ENCODE measurements at places on chromosomes 2 and 18. TPM values are rescaled to one million over a fixed set of nuclear protein-coding genes. Genes with fewer than 3 reads are reported as not detected.

NYAP2 gene
- total RNA-seq, result not detected

LYPD1 gene
- total RNA-seq, result 2.5 TPM

- peaks cover 38% of the 10 kb centered on the region for H3K4me1 ChIP-seq
- H3K27me3 ChIP-seq, result peaks cover 1% of the 10 kb centered on the region
- H3K4me3 ChIP-seq, result no peak overlapping the region
- no peak for DNase-seq
Observed at GRCh38 chr2:85906748-85907147, 18.0 kb upstream of the ST3GAL5 start.

DNA sequence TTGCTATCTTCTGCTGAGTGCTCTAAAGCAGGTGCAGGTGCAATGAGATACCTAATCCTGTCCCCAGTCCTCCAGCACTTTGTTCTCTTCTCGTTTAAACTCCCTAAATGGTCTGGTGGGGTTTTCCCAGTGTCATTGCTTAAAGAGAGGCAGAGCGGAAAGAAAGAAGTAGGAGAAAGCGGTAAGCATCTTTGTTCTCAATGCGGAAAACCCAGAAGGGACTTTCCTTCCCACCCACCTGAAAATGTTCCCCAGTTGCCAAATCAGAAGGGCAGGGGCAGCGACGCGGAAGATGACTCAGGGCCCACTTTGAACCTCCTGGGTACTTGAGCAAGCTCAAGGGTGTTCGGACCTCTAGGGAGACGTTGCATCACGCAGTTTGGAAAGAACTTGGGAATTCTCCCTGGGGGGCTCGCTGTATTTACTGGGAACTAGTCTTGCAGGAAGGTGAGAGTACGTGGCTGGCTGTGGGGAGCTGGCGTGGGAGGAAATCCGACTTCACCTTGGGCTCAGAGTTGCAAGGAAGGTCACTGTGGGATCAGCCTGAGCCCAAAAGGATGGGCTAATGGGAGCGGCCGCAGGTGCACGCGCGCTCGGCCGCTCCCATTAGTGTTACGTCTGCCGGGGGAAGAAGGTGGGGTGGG lies 589 bp upstream of the SGPP2 start:
- H3K4me3 ChIP-seq, result no peak overlapping the region
- DNase-seq, result no peak
- no peaks in the 10 kb centered on the region for H3K4me1 ChIP-seq
- H3K27ac ChIP-seq, result no peak overlapping the region
- no peaks in the 10 kb centered on the region for H3K36me3 ChIP-seq

GRCh38 chr18:56389190-56389589 lies 249.2 kb downstream of the TXNL1 start:
- no peaks in the 10 kb centered on the region for H3K4me1 ChIP-seq
- no peaks in the 10 kb centered on the region for H3K27me3 ChIP-seq
- H3K4me3 ChIP-seq, result no peak overlapping the region
- H3K27ac ChIP-seq, result no peak overlapping the region

DNA sequence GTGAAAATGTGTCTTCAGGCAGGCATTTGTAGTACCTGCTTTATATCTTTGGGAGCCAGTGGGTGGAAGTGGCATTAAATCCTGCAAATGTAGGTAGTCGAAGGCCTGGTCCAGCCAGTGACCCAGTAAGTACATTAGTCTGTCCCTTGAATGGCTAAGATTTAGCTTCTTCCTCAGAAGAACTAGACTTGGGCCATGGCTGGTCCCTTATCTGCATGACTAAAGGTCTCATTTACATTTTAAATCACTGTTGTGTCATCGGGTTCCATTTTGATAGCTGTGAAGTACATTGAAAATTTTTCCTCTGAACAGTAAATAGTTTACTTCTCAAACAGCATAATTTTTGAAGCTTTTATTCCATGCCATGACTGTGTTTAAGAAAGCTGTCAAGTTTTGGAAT lies 438.4 kb upstream of the KLHL29 start:
- H3K36me3 ChIP-seq, result no peaks in the 10 kb centered on the region
- H3K27me3 ChIP-seq, result peaks cover 5% of the 10 kb centered on the region
- no peak overlapping the region for H3K27ac ChIP-seq
- H3K4me1 ChIP-seq, result no peaks in the 10 kb centered on the region

- H3K27me3 ChIP-seq, result peaks cover 2% of the 10 kb centered on the region
- no peak overlapping the region for H3K27ac ChIP-seq
- DNase-seq, result no peak
- no peaks in the 10 kb centered on the region for H3K36me3 ChIP-seq
Observed at GRCh38 chr18:50143886-50144285, 51.1 kb downstream of the MYO5B start.

DNA sequence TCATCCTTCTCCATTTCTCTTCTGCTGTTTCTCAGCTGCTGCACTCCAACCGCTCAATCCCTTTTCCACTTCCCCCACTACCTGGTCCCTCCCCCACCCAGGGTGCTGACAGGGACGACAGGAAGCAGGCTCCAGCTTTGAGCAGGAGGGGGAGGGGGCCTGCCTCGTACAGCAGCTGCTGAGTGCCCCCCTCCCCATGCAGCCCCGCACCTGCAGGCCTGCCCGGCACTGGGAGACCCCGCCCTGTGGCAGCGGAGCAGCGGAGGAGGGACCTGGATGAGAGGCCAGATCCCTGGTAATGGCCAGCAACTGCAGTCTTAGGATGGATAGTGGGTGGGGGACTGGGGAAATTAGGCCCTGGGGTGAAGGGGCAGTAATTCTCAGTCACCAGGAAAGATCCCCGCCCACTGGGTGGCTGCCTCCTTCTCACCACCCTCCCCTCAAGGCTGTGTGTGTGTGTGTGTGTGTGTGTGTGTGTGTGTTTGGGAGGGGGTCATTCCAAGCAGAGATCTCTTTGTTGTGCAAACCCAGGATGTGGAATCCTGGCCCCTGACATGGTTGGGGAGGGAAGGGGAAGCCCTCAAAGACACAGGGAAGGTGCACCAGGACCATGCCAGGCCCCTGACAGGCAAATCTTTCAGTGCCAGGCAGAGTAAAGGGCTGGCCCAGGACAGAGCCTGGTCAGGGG lies 6.8 kb upstream of the CRYBA2 start:
- H3K4me1 ChIP-seq, result peaks cover 8% of the 10 kb centered on the region
- DNase-seq, result no peak
- no peak overlapping the region for H3K27ac ChIP-seq
- no peak overlapping the region for H3K4me3 ChIP-seq
